ENCODE measurements at places on chromosomes 7 and 10.

DNA sequence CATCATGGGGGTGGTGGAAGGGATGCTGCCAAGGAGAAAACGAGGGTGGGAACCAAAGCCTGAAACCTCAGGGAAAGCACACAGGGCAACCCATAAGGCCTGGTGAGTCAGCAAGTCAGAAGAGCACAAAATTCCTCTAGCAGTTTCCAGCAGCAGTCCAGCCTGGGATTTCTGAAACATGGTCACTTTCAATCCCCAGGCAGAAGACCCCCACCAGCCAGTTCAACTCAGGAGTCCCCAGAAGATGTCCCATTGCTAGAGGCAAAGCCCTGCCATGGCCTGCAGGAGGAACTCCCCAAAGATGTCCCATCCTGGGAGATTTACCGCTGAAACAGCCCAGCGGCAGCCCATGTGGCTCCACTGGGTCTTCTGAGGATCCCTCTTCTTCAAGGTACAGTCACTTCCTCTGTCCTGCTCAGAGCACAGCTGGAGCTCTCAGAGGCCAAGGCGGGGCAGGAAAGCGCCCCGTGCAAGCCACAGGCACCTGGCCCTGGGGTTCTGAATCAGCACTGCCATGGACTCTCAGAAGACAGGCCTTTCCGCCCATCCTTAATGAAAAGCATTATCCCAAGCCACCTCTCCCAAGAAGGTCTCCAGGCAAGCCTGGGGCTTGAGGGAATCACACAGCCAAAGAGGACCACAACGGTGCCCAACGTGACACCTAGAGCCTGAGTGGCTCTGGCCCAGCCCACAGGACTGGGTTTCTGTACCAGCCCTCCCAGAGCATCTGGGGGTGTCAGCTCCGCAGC, 196.9 kb downstream of the GRID1 start:
- DNase-seq = no peak

DNA sequence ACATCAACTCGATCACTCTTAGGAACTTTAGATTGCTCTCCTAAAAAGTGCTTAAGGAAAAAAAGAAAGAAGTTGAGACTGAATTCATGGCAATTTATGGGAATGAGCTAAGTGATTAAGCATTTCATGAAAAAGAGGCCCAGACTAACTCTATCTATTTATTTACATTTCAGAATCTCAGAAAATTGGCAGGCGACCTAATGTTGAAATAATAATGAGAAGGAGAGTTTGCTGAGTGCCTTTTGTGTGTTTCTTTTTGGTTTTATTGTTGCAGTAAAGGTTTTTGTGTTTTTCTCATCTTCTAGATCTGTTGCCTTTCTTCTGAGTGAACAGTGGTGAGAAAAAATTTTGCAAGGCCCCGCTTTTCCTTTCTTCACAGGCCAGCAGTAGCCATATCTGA, 3.8 kb downstream of the GRK5 start:
- DNase-seq = no peak

DNA sequence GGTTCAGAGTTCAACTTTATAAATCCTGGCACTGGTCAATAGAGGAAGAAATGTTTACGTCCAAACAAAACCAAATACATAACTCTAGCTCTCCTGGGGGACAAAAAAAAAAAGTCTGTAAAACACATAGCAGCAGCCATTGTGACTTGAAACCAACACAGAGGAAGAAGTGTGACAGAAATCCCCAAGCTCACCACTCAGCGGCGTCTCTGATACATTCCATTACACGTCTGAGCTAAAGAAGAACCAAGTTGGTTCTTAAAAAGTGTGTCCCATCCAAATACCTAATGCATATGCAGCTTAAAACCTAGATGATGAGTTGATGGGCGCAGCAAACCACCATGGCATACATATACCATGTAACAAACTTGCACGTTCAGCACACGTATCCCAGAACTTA, 58.3 kb upstream of the NANOS1 start:
- no peak for DNase-seq

- no peak for DNase-seq
Measured at GRCh38 chr7:16609842-16610450, 35.6 kb downstream of the ANKMY2 start.
